ENCODE measurements at places on chromosomes 7 and 10.

DNA sequence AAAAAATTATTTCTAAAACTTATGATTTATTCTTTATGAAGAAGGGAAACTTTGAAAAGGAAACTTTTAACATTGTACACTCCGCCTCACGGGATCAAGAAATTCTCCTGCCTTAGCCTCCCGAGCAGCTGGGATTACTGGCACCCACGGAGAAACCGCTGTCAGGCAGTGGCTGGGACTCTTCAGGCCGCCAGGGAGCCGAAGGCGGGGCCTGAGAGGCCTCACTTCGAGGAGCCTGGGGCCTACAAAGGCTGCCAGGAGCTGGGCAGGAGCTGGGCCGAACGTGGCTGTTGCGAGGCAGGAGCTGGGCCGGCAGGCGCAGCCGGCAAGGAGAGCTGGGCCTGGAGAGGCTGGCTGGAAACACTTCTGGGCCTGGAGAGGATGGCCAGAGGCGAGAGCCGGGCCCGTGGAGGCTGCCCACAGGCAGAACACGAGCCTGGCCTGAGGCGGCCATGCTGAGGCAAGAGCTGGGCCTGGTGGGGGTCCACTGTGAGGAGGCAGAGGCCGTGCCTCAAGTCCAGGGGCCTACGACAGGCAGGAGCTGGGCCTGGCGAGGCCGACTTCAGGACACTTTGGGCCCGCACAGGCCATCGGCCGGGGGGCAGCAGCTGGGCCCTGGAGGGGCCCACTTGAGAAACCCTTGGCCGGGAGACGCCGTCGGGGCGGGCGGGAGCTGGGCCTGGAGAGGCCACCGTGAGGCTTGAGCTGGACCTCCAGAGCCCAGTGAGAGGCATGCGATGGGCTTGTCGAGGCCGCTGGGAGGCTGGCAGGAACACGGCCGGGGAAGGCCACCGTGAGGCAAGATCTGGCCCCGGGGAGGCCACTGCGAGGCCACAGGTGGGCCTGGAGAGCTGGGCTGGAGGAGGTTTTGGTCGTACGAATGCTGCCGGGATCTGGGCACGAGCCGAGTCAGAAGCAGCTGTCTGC lies 23.7 kb downstream of the MDH2 start:
- no peak for DNase-seq

DNA sequence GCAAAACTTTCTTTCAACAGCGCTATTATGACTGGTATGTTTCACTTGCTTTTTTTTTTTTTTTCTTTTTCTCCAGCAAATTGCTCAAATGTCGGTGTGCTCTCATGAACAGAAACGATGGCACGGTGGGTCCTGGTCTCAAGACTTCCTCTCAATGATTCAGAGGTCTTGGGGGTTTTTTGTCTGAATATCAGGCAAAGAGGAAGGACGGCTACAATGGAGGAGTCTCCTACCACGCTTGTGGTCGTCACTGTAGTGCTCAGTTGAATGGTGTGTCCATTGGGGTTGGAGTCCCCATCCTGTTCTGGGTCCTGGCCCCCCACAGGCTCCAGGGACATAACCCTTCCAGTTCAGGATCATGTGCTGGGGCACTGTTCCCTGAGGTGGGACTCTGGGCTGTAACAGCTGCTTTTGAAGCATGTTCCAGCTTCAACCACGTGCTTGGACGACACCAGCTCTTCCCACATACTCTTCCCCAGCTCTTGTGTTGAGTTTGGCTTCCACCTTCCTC lies 266.7 kb upstream of the KLF6 start:
- no peak for DNase-seq

- no peak for DNase-seq
Observed at GRCh38 chr7:99628471-99629465, 12.0 kb downstream of the ZSCAN25 start.

- DNase-seq = no peak
Observed at GRCh38 chr10:114374053-114374791, 30.1 kb downstream of the AFAP1L2 start.

- no peak for DNase-seq
Observed at GRCh38 chr7:17227766-17228490, 70.5 kb upstream of the AHR start.

DNA sequence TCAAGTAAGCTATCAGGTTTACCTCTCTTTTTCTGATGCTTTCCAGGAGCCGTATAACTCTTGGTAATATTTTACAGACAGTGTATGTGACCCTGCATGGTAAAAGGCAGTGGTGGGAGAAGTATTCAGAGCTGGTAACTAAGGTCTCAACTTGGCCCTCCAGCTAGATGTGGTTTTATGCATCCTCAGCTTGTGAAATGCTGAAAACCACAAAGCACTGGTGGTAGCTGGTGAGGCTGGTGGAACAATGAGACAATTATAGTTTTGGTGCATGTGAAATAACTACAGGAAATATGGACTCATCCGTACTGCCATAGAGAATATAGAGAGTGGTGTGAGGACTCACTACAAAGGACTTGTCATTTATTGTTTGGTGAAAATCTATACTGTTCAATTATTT lies 383.0 kb upstream of the PCDH15 start:
- no peak for DNase-seq

DNA sequence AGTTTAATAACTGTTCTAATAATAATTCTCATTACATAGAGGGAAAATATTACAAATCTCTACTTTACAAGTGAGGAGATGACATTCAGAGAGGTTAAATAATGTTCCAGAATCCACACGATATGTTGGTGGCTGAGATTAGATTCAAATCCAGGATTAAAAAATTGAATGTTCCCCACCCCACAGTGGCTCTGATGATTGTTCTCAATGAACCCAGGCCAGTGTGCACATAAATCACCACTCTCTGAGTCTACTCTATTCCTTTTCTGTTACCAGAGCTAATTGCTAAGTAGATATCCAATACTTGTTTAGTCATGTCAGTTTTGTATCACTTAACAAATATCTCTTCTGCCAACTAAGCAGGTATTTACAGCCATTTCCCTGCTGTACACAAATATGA lies 281.0 kb downstream of the ABCA13 start:
- DNase-seq = no peak

DNA sequence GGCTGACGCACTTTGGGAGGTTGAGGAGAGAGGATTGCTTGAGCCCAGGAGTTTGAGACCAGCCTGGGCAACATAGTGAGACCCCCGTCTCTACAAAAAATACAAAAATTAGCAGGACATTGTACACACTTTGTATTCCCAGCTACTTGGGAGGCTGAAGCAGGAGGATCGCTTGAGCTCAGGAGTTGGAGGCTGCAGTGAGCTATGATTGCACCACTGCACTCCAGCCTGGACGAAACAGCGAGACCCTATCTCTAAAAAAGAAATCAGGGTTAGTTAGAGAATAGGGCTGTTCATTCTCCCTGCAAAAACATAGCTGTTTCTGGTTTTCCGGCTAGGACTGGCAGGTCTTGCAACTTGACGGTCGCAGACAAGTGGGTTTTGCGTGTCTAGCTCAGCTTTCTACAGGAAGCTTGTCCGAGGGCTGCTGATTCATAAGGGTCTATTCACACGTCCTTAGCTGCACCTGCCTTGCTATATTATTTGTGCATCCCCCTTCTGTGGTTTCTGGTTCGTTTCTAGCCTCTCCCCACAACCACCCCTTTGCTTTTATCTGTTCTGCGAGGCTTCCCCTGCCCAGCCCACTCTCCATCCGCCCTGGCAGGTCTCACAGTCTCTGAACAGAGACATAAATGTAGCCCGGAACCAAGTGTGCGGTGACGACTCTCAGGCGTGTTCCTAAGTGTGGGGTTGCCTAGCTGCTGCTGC lies 10.7 kb downstream of the AMZ1 start:
- no peak for DNase-seq

DNA sequence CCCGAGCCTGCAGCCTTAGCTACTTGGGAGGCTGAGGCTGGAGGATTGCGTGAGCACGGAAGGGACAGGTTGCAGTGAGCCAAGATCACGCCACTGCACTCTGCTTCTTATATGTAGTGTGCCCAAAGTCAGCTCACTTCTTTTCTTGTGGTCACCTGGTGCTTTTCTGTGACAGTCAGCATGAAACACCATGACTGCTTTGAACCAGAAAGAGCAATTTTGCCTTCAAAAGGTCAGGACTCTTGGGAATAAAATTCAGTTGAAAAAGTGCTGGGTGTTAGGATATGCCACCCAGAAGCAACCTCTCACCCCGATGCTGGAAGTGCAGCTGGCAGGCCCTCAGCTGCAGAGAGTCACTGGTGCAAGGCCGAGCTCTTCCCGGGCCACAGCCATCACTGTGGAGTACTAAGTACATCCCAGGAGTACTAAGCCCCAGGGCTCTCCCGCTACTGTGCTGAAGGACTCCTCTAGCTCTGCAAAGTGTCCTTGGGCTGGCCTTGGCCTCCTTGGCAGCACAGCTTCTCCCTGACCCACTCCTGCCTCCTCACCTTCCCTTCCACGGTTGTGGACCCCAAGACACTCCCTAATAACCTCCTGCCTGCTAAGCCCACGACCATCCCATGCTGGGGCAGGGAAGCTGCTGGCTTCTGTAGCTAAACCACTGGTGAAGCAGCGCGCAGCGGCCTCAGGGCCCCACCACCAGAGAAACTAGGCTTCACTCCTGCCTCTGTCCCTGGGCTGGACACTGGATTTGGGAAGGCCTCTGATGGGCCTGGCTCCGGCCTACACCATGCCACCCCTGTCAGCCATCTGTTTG lies 17.6 kb upstream of the GDI2 start:
- no peak for DNase-seq

DNA sequence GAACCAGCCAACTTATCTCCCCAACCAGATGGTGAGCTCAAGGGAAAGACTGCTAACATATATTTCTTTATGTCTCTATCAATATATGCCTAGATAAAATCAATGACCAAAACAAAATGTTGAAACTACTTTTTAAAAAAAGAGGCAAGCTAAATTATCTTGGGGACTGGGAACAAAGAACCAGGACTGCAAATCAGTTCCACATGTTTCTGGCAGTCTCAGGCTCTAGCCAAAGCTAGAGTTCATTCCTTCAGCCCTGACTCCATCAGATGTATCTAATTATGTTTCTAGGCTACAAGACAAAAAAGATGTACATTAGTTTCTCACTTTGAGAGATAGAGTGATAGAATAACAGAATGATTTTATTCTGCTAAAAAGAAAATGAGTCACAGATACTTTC lies 1290.3 kb upstream of the SORCS1 start:
- no peak for DNase-seq

DNA sequence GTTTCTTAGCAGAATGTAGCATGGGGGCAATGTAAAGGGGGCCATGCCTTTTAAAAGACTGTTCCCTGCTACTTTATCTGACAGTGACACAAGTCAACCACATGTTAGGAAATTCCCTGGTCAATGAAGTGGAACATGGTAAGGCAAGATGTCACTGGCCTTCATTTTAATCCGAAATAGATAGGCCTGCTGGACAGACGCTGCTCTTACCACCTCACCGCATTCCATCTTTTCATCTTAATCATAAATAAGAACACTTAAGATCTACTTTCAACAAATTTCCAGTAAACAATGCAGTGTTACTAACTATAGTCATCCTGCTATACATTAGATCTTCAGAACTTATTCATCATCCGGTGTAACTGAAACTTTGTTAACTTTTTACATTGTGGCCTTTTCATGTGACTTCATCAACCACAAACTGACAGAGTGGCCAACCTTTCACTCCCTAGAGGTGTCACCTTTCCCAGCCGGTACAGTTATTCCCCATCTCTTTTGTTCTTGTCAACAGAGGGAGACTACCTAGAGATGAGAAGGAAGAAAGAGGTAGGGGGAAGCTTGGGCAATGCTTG lies 15.6 kb downstream of the ASB4 start:
- no peak for DNase-seq

DNA sequence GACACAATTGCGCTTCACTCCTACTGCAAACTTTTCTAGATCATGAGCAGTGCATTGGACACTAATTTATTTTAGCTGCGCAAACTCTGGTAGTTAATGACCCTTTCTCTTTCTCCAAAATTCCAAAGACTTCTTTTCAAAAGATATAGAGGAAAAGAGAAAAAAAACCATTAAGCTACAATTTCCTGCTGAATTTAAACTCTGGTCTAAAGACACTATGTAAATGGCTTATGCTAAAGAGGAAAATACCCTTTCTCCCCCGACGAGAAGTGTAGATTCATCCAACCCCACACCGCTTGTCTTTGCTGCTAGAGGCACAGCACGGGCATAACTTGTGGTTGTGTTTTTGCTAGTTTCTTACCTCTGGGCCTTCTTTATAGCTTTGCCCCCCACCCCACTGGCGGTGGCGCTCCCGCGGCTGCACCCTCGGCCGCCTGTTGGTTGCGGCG lies 84.1 kb downstream of the SNX10 start:
- no peak for DNase-seq

DNA sequence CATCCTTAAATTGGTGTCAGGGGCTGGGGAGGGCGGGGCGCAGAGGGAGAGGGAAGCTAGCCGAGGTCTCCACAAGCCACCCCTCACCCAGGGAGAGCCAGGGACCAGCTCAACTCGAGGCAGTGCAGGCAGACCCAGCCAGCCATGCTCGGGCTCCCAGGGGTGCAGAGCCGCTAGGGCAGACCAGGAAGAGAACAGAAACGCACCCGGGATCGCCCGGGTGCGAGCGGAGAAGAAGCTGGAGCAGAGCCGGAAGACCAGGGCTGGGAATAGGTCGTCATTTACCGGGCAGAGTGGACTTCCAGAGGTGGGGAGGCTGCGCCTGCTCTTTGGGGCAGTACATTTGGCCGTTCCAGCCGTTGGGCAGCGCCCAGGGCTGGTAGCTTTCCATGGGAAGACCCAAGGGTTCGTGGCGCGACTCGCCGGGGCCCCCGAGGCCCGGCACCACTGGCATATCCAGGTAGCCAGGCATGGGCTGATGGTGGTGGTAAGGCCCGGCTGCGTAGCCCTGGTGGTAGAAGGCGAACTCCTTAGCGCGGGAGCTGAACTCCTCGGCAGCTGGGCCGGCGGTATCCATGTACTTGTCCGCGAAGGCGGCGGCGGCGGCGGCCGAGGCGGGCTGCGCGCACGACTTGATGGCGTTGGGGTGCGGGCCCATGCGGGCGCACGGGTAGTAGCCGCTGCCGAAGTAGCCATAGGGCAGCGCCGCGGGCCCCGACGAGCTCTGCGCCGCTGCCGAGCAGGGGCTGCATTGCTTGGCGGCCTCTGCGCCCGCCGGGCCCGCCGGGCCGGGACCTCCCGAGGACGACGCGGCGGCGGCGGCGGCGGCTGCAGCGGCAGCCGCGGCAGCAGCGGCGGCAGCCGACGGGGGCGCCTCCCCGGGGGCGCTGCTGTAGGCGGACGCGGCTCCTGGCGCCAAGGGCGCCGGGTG lies 755 bp downstream of the HOXA13 start:
- no peak for DNase-seq

GRCh38 chr7:21617916-21618390 lies 75.1 kb downstream of the DNAH11 start:
- DNase-seq = no peak

GRCh38 chr10:114879541-114880158 lies 58.1 kb downstream of the FHIP2A start:
- DNase-seq = peak; percentile 26

DNA sequence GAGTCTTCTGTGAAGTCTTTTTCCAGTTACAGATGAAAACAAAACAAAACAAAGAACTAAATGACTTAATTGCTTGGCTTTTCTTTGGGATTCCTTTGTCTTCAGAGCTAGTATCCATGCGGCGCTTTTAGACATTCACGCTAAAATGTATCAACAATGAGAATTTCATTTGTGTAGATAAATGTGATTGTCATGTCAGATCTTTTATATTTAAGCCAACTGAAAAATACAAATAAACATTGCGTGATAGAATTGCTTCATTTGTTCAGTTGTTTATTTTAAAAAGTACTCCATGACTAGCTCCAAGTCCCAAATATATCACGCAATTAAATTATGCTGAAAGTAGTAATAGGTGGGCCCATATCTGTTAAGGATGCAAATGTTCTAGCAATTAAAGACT lies 7.9 kb upstream of the ADRB1 start:
- DNase-seq = no peak

- no peak for DNase-seq
Observed at GRCh38 chr10:24374134-24374915, 165.4 kb downstream of the KIAA1217 start.
